ENCODE measurements at places on chromosomes 1 and 21.

- peak; percentile 41 for DNase-seq
Measured at GRCh38 chr1:27403065-27403726, 10.8 kb downstream of the GPR3 start.

DNA sequence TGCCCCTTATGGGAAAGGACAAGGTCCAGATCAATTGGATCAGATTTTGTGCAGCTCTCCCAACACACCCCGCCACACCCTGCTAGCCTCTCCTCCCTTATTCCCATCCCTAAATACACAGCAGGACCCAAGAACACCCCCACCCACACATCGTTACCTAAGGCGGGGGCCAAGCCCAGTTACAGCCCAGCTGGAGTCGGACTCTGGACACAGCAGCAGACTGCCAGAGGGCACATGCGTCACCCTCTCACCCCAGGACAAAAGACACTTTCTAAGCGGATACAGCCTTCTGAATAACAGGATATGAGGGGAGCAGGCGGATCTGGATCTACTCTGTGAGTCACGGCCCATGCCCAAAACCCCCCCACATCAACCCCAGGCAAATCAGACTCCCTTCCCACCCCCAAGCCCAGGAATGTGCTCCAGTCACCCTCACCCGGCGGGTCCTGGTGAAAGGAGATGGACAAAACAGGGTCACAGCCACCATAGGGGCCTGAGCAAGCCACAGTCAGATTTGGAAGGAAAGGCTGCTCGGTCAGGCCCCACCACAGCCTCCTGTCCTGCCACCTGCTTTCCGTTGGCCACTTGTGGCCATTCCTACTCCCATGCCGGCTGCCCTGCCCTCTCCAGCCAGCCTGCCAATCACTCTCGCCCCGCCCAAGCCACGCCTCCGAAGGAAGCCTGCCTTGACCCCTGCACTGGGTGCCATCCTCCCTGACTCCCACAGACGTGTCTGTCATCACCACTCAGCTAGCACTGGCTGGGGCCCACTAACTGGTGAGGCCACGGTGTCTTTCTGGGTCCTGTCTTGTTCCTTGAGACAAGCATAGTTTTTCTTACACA is 4.0 kb downstream of the S100A16 start:
- DNase-seq = peak; percentile 53

- DNase-seq = peak; percentile 75
Measured at GRCh38 chr1:173429471-173430402, 47.4 kb upstream of the PRDX6 start.

GRCh38 chr1:51313268-51313852 is 17.0 kb downstream of the TTC39A start:
- no peak for DNase-seq

DNA sequence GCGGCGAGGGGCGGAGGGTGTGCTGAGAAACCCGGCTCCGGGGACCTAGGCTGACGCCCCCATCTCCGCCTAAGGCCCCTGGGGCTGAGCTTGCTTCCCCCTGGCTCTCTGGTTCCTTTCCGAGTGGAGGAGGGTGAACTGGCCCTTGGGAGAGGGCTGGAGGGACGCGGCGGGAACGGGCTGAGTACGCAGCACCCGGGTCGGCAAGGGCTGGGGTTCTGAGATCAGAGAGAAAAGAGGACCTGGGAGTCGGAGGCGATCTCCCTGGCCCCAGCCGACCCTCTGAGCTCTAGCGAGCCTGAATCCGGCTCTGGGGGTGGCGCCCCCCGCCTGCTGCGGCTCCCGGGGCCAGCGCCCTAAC is 270.8 kb downstream of the FOXD2 start:
- DNase-seq = no peak

- DNase-seq = no peak
Measured at GRCh38 chr1:61992257-61992656, 202.4 kb upstream of the L1TD1 start.

DNA sequence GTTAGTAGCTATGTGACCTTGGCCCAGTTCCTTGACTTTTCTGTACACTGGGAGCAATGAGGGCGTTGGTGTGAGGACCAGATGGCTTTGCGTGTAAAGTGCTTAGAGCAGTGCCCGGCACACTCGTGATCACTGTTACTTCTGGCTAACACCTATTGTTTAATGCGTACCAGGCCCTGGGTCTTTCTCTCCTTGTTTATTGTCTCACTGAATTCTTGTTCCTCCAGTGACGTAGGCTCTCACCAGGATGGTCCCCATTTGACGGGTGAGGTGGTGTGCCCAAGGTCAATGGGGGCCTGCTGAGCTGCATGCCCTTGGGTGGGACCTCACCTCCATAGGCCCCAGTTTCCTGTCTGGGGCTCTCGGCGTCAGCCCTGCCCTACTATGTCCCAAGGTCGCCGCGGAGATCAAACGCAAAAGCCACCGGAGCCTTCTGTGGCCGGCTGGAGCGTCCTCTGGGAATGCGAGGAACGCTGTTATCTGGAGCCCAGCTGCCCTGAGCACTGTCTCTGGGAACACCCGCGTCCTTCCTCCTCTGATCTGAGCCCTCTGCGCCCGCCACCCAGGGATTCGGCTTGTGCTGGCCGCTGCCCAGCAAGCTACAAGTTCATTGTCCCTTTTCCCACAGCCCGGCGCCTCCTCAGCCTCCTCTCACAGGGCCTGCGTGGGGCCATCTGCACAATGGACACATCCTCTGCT is 28.9 kb downstream of the ALPL start:
- no peak for DNase-seq

DNA sequence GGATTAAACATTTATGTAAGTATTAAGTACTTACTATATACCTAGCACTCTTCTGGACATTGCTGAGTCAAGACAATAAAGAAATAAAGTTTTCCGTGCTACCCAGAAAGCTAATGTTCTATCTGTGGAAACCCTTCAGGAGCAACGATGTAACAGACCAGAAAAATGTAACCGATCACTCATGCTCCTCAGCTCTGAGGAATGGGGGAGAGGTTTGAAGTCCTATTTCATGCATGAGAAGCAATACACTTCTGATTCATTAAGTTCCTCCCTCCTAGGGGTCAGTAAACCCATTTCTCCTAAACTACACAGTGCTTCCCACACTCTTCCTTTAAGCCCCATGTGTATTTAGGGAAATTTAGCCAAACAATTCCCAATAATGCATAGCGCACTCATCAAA is 25.6 kb upstream of the KAZN start:
- no peak for DNase-seq

DNA sequence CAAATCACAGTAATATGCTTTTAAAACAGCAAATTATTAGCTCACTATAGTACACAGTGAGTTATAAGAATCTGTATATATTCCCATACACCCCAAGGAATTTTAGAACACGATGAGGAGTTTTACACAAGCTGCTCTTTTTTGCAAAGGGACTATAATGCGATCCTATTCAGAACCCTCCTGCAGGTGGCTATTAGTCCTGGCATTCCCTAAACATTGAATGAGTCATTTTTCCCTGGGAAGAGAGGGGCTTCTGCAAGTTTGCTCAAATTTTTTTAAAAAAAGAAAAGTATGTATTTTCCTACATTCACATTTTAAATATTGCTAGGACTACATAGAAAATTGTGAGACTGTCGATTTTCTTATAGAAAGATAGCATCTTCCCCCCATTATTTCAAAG is 106.3 kb downstream of the COL11A1 start:
- DNase-seq = no peak

GRCh38 chr1:9652379-9653209 is 1.1 kb downstream of the PIK3CD start:
- DNase-seq = no peak

GRCh38 chr1:18422954-18423353 is 57.8 kb upstream of the KLHDC7A start:
- DNase-seq = no peak

Data from thyroid gland (tissue), 4 donors.